Heart right ventricle (tissue), 16 donors: ENCODE measurements at places on chromosomes 2 and 18. TPM values are rescaled to one million over a fixed set of nuclear protein-coding genes. Genes with fewer than 3 reads are reported as not detected.
A peak's percentile ranks its signal among the peaks of the same experiment; 100 is the strongest.

- DNase-seq, result no peak
Measured at GRCh38 chr18:896315-896714, 8.4 kb upstream of the ADCYAP1 start.

Gene RAX
- total RNA-seq, result not detected

DNA sequence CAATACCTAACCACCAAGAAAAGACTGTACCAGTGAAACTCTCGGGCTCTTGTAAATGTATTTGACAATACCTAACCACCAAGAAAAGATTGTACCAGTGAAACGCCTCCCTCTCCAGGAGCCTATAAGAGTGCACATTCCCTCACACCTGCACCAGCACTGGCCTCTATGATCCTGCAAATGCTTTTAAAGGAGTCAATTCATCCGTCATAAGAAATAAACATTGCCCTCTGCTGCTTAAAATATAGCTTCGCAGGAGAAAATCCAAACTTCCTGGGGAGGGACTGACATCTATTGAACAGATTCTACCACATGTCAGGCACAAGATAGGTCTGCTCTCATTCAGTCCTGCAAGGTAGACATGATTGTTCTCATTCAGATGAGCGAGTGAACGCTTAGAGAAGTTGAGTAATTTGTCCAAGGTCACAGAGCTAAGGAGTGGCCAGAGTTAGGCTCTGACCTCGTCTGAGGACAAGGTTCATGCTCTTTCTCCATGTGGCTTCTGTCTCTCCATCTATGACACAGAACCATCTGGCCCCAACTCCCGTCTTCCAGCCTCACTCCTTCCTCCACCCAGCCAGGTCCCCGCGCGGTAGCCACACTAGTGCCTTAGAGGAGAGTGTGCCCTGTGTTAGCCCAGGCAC is 38.7 kb downstream of the MCFD2 start:
- DNase-seq, result peak; percentile 61

Gene RELCH
- 12.1 TPM for total RNA-seq

DNA sequence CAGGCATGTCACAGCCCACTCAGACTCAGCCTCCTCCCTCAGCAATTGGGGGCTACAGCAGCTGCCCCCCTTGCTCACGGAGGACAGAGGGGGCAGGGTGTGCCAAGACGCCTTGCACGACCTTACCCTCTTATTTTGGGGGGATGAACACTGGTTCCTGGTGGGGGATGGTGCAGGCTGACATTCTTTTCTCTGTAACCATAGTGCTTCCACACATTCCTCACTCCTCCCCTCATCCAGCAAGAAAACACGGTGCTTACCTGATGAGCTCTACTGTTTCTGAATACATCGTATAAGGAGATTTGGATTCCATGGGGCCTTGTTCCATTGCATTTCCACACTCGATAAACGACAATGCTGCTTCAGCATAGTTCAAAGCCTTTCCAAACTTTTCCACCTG is 75.4 kb upstream of the REV1 start:
- DNase-seq, result no peak

- no peak for DNase-seq
Measured at GRCh38 chr18:33673689-33674088, 95.7 kb downstream of the ASXL3 start.

GRCh38 chr2:75538521-75539490 is 21.9 kb downstream of the EVA1A start:
- no peak for DNase-seq

GRCh38 chr2:231666171-231667095 is 41.9 kb upstream of the PTMA start:
- peak; percentile 95 for DNase-seq

- no peak for DNase-seq
Measured at GRCh38 chr18:39558658-39559057, 1993.1 kb upstream of the CELF4 start.

- DNase-seq, result no peak
Measured at GRCh38 chr2:236767941-236768340, 198.3 kb downstream of the ACKR3 start.

Gene CTDP1
- 6.8 TPM for total RNA-seq

DNA sequence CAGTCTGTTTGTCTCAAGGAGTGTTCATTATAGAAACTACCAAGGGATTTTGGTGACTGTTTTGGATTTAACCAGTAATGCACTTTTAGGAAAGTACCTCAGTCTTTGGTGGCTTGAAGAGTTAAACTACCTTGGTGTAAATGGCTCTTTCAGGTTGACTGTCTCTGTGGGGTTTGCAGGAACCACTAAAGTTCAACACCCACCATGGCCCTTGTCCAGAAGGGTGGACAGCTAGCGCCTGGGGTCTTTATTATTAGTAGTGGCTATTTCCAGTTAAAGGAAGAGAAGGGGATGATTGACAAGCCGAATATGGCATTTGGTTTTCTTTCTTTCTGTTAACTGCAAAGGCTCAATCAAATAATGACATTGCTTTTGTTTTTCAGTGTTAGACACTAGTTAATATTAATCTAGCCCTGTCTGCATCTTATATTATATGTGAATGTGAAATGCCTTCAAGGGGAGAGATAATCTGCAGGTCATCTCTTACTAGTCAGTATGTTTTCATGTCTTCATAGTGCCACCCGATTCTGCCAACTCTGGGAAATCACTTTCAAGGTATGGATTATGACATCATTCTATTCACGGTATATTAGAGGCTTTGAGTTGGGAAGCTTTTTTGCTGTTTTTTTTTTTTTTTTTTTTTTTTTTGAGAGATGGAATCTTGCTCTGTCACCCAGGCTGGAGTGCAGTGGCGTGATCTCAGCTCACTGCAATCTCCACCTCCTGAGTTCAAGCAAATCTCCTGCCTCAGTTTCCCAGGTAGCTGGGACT is 56.4 kb downstream of the MAP4K4 start:
- no peak for DNase-seq

Gene C1QL2
- not detected for total RNA-seq

Gene DSG1
- 1.8 TPM for total RNA-seq

- DNase-seq, result no peak
Measured at GRCh38 chr2:201886504-201886903, 80.2 kb downstream of the CDK15 start.

- DNase-seq, result no peak
Measured at GRCh38 chr18:34880403-34880802, 160.8 kb upstream of the MAPRE2 start.

Gene CCDC148
- total RNA-seq, result 0.36 TPM
